ENCODE measurements at places on chromosomes 12 and 14.

GRCh38 chr12:92624236-92624635, 78.6 kb upstream of the PLEKHG7 start:
- DNase-seq, result no peak

- DNase-seq, result no peak
Observed at GRCh38 chr12:11795192-11795912, 145.9 kb downstream of the ETV6 start.

- DNase-seq, result no peak
Observed at GRCh38 chr14:31960039-31960438, 117.1 kb upstream of the ARHGAP5 start.

DNA sequence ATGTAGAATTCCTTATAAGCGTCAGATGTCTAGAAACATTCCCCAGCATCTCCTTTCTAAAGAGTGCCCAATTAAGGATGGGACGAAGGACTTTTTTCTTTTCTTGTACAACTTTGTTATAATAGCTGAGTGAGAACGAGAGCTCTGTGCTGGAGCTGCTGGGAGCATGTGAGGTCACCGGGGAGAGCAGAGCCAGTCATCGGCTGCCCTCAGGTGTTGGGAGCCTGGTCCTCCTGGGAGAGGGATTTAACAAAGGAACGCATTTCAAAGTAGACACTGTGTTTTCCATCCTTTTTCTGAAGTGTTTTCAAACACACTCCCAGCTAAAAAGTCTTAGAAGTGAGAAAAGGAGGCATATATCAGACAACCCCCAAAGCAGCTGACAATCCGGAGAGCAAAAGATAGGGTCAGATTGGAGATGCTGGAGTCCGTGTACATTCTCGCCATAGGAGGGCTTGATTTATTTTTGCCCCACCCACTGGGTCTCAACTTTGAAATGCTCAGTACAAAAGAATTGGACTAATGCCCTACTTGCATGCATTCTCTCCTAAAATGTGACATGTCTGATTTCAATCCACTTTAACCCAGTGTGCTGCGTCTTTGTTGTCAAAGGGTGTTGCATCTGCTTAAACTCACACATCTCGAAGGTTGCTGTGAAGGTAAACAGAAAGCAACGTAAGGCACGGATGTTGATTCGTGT, 50.8 kb upstream of the PIWIL1 start:
- no peak for DNase-seq

GRCh38 chr12:22110176-22110575, 64.2 kb downstream of the CMAS start:
- DNase-seq, result no peak

DNA sequence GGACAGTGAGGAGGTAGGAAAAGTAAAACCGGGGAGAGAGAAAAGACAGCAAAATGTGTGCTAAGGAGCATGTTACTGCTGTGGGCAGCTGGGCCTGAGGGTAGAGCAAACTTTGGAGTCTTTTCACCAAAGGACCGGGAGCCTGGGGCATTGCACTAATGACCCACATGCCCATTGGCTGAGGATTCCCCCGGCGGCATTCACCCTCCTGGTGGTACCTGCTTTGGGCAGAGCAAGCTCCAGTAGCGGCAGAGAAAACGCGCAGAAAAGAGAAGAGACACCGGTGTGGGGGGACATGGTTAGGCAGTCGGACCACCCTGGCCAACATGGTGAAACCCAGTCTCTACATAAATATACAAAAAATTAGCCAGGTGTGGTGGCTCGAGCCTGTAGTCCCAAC, 83.4 kb upstream of the ESRRB start:
- DNase-seq, result no peak

DNA sequence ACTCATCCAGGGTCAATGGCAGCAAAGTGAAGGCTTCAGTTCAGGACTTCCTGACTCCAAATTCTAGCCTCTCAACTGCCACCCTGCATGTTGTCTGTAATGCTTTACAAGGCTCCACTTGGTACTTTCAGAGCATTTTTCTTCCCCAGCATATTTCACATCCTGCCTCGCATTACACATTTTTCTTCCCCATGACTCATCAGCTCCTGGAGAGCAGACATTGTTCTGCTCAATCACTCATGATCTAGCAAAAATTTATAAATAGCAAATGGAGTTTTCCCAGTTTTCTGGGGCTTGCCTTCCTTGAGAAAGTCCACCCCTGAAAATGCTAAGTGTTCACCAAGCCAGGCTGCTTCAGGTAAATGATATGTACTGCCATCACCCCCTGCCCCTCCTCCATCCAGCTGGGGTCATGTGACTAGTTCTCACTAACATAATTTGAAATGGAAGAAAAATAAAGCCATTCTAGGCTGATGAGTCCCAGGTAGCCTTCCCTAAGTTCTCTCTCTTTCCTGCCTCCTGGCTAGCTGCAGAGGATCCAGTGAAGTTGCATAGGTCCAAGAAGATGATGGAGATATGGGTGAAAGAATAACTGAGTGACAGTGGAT, 69.4 kb downstream of the ARMH4 start:
- no peak for DNase-seq

DNA sequence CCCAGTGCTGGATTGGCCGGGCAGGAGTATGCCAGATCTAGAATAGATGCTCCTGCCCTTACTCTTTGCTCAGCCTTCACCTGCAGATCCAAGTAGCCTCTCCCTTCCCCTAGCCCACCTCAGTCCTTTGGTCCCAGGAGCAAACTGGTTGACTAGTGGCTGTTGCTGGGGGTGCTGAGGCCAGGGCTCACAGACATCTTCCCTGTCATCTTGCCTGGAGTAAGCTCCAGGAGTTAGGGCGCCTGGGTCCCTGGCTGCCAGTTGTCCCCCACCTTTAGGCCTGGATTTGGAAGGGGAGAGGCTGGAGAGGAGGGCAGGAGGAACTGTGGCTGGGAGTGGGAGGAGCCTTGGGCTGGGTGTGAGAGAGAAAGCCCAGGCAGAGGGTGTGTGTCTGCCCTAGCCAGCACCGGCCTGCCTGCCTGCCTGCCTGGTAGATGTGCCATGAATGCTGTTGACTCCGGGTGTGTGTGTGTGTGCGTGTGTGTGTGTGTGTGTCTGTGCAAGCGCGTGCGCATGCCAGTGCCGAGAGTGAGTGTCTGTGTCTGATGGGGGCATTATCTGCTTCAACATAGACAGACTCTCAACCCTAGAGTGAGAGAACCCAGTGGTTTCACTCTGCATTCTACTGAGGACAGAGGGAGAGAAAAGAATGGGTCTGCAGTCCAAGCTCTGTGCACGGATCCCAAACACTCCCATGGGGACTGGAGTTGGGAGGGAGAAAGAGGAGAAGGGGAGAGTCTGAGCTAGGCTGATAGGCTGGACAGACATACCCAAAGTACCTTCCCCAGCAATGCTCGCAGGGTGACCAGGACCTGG, 845 bp upstream of the RARG start:
- DNase-seq, result no peak

DNA sequence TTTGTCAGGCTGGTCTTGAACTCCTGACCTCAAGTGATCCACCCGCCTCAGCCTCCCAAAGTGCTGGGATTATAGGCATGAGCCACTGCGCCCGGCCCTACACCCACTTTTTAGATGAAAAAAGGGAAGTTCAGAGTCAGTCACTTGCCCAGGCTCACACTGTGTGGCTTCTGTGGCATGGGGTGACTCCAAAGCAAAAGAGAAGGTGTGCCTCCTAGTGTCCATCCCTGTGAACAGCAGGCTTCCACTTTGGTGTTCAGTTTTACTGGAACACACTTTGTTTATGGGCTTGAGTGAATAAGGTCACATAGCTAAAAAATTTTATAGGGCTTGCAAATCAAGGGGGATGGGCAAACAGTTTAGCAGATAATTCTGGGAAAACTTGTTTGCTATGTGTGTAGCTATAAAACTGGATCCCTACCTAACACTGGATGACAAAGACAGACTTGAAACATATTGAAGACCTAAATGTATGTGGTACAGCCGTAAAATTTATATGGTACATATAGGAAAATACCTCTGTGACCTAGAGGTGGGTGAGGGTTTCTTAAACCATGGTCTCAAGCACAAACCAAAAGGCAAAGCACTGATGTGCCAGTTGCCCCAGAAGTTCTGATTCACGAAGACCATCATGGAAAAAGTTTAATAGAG, 54.9 kb downstream of the EID3 start:
- peak; percentile 28 for DNase-seq
